Chondrocyte (in vitro differentiated cells): ENCODE measurements at places on chromosomes 4 and X.

GRCh38 chrX:46404774-46405173, 140.4 kb downstream of the ZNF674 start:
- no peaks in the 10 kb centered on the region for H3K4me1 ChIP-seq
- no peaks in the 10 kb centered on the region for H3K36me3 ChIP-seq
- no peak overlapping the region for H3K4me3 ChIP-seq
- DNase-seq = no peak
- no peak overlapping the region for H3K27ac ChIP-seq

DNA sequence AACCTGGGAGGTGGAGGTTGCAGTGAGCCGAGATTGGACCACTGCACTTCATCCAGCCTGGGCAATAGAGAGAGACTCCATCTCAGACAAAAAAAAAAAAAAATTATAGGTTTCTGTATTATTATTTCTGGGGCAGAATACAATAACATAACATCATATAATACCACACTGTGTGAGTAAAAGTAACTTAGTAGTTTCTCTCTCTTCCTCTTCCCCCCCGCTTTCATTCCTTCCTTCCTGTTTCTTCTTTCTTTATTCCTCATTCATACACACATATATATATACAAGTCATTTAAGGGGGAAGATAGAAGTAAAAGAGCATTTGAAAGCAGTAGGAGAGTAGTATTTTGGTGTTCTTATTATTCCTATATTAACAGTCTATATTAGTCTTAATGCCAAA, 55.9 kb upstream of the FHDC1 start:
- no peak overlapping the region for H3K27ac ChIP-seq
- H3K27me3 ChIP-seq = no peaks in the 10 kb centered on the region
- no peak overlapping the region for H3K4me3 ChIP-seq
- DNase-seq = no peak

GRCh38 chrX:120111611-120112010, 4.1 kb downstream of the RHOXF1 start:
- no peaks in the 10 kb centered on the region for H3K27me3 ChIP-seq
- no peak overlapping the region for H3K4me3 ChIP-seq
- H3K27ac ChIP-seq = no peak overlapping the region
- no peaks in the 10 kb centered on the region for H3K4me1 ChIP-seq

DNA sequence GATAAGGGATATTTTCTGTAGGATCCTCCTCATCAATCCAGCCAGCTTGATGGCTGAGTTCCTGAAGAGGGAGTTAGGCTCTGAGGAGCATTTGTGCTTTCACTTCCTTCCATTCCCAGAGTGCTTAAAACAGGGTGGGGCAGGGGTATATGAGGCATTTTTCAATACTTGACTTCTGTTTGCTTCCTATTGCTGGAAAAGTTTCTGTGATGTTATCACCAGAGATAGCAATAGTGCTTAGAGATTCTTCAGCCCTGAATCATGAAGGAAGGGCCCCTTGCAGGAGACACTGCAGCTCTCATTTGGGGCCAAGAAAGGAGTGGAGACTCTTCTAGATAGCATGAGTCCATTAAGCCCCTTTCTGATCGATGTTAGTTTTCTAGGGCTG, 166.7 kb upstream of the RPS6KA3 start:
- H3K27ac ChIP-seq = no peak overlapping the region
- DNase-seq = no peak
- no peaks in the 10 kb centered on the region for H3K36me3 ChIP-seq

- peak; percentile 88 for DNase-seq
- peaks cover 23% of the 10 kb centered on the region for H3K4me1 ChIP-seq
- H3K36me3 ChIP-seq = no peaks in the 10 kb centered on the region
- H3K4me3 ChIP-seq = no peak overlapping the region
- no peak overlapping the region for H3K27ac ChIP-seq
Observed at GRCh38 chrX:101656817-101657216, 2.8 kb downstream of the ARMCX2 start.

GRCh38 chr4:100754751-100755150, 236.9 kb upstream of the EMCN start:
- H3K4me3 ChIP-seq = no peak overlapping the region
- no peak overlapping the region for H3K27ac ChIP-seq
- peaks cover 2% of the 10 kb centered on the region for H3K36me3 ChIP-seq
- H3K27me3 ChIP-seq = no peaks in the 10 kb centered on the region
- no peaks in the 10 kb centered on the region for H3K4me1 ChIP-seq

- peaks cover 2% of the 10 kb centered on the region for H3K27me3 ChIP-seq
- no peak for DNase-seq
- no peaks in the 10 kb centered on the region for H3K4me1 ChIP-seq
- no peak overlapping the region for H3K27ac ChIP-seq
- H3K4me3 ChIP-seq = no peak overlapping the region
- H3K36me3 ChIP-seq = no peaks in the 10 kb centered on the region
Observed at GRCh38 chr4:132276989-132277388, 872.1 kb upstream of the PCDH10 start.

DNA sequence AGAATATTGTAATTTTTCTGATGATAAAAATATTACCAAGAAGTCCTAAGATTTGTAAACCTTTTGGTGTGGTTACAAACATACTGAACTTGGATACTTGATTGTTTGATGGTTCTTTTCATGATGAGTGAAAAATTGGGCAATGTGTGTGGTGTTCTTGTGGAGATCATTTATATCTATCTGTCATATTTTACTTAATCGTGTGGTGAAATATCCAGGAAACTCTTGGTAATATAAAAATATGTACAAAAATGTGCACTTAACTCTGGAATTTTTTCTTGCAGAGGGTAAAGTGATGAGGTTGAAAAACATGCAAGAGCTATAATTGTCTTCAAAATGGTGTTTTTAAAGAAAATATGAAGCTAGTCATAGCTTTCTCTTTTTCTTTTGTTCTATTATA, 2.8 kb downstream of the DCUN1D4 start:
- H3K4me1 ChIP-seq = peaks cover 62% of the 10 kb centered on the region
- no peaks in the 10 kb centered on the region for H3K27me3 ChIP-seq
- DNase-seq = no peak

GRCh38 chr4:8176547-8177399, 18.2 kb upstream of the ABLIM2 start:
- H3K4me1 ChIP-seq = peaks cover 17% of the 10 kb centered on the region
- no peak overlapping the region for H3K4me3 ChIP-seq
- peaks cover 11% of the 10 kb centered on the region for H3K27me3 ChIP-seq
- no peak for DNase-seq
- no peak overlapping the region for H3K27ac ChIP-seq
- H3K36me3 ChIP-seq = no peaks in the 10 kb centered on the region
